ENCODE measurements at places on chromosomes 5 and 9. TPM values are rescaled to one million over a fixed set of nuclear protein-coding genes. Genes with fewer than 3 reads are reported as not detected.

DNA sequence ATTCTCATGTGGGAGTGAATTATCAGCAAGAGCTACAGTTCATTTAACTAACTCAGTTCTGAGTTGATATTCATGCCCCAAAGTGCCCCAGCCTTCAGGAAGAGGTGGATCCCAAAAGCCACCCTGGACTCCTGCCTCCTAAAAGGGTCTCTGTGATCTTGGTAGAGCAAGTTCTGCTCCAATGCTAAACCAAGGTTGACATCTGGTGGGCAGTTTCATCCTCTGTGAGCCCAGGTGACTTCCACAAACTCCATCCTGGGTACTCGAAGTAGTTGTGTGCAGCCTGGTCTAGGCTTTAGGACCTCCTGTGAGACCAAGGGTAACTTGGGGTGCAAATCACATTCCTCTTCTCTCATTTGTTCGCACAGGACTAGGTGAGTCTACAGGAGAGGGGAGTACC, 816.8 kb downstream of the MTRR start:
- DNase-seq: no peak
- H3K4me1 ChIP-seq: no peaks in the 10 kb centered on the region
- H3K27ac ChIP-seq: no peak overlapping the region
- no peaks in the 10 kb centered on the region for H3K36me3 ChIP-seq
- no peak overlapping the region for H3K4me3 ChIP-seq
- no peaks in the 10 kb centered on the region for H3K27me3 ChIP-seq

GRCh38 chr9:135512241-135512603, 9.0 kb upstream of the LCN1 start:
- no peak for DNase-seq
- peaks cover 6% of the 10 kb centered on the region for H3K27me3 ChIP-seq
- peaks cover 28% of the 10 kb centered on the region for H3K4me1 ChIP-seq

DNA sequence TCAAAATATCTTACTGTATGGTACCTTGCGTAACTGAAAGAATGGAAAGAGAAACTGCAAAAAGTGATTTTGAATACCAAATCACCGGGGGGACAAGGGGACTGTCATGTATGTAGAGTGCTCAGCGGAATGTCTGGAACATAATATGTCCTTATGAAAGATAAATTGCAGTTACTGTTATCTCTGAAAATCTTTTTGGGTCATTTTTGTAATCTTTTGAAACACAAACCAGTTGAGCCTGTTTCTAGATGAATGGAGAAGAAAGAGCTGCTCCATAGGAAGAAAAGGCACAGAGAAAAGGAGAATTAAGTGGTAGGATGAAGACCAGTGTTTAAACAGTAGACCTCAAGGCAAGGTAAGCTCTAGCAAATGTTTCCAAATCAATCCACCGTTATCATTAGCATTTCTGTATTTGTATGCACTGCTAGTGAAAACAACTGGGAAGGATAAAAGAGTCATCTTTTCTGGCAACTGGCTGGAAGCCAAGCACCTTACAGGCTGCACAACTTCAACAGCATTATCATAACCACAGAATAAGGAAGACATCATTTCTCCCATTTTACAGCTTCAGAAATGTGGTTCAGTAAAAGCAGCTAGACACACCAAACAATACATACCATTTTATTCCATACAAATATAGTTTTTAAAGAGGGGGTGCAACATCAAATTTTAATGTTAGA, 158.5 kb downstream of the TRPM3 start:
- H3K36me3 ChIP-seq: no peaks in the 10 kb centered on the region
- DNase-seq: no peak

DNA sequence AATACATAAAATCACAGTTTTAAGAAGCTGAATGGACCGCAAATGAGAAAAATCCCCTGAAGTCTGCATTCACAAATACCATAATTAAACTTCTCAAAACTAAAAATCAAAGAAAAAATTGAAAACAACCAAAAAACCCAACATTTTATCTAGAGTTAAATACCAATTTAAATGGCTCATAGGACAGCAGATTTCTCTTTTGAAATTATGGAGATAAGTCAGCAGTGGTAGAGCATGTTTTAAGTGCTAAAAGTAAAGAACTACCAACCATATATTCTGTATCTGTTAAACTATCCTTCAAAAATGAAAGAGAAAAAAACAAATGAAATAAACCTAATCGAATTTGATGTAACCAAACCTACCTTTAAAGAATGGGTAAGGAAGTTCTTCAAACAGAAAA, 862.8 kb downstream of the TAF11L14 start:
- H3K27me3 ChIP-seq: no peaks in the 10 kb centered on the region
- H3K27ac ChIP-seq: no peak overlapping the region
- no peaks in the 10 kb centered on the region for H3K4me1 ChIP-seq

GRCh38 chr5:14668181-14668591, 3.7 kb downstream of the OTULIN start:
- no peak for DNase-seq
- H3K4me3 ChIP-seq: peak overlapping the region; percentile 65
- H3K27me3 ChIP-seq: no peaks in the 10 kb centered on the region
- H3K36me3 ChIP-seq: peaks cover 27% of the 10 kb centered on the region
- H3K27ac ChIP-seq: peak overlapping the region; percentile 74

DNA sequence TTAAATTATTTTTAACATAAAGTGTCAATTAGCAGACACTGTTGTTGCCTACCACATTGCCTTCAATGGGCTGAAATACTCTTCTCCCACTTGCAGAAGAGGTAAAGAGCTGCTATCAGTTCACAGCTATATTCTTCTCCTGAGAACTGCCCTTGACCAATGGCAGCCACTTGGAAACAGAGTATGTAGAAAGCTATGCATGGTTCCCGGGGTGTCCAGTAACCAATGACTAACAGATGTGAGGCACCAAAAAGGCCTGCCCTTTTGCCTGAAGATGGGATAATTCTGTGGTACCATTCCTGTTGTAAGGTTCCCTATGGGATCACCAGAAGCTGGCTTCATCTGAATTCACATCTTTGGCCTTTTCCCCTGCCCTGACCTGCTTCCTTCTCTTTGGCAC, 181.4 kb upstream of the MAP3K1 start:
- H3K27ac ChIP-seq: no peak overlapping the region
- H3K4me1 ChIP-seq: no peaks in the 10 kb centered on the region
- no peak overlapping the region for H3K4me3 ChIP-seq
- peaks cover 15% of the 10 kb centered on the region for H3K27me3 ChIP-seq

DNA sequence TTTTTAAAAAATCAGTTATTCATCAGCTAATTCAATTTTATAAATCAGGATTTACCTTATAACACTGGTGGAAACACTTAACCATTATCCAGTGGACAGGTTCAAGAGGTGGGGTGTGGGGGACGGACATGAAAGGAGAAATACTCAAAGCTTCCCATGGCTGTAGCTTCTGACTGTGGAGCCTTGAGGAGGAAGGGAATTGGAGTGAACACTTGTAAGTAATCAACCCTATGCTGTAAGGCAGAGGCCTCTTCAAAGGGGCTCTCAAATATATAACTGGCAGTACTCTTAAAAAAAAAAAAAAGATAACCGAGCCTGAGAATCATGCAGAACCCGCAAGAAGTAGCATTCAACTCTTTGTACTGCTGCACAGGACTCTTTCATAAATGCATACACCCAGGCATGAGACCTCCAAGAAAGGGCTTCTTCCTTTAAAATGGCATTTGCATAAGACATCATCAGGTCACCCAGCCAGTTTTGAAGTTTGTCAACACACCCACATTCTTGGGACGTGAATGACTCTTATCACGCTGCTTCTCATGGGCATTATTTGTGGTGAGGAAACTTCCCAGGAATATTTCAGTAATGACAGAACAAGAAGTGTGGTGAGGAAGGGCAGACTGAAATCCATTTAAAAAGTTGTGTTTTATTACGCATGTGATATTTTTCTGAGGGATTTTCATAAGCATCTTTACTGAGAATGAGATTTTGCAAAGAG, 8.1 kb downstream of the OSMR start:
- no peak for DNase-seq
- H3K27ac ChIP-seq: no peak overlapping the region
- no peaks in the 10 kb centered on the region for H3K4me1 ChIP-seq
- H3K36me3 ChIP-seq: no peaks in the 10 kb centered on the region

- DNase-seq: no peak
- H3K4me3 ChIP-seq: no peak overlapping the region
- H3K4me1 ChIP-seq: peaks cover 30% of the 10 kb centered on the region
- H3K27me3 ChIP-seq: no peaks in the 10 kb centered on the region
- H3K36me3 ChIP-seq: peaks cover 25% of the 10 kb centered on the region
Observed at GRCh38 chr5:50365426-50366251, 75.4 kb downstream of the EMB start.

DNA sequence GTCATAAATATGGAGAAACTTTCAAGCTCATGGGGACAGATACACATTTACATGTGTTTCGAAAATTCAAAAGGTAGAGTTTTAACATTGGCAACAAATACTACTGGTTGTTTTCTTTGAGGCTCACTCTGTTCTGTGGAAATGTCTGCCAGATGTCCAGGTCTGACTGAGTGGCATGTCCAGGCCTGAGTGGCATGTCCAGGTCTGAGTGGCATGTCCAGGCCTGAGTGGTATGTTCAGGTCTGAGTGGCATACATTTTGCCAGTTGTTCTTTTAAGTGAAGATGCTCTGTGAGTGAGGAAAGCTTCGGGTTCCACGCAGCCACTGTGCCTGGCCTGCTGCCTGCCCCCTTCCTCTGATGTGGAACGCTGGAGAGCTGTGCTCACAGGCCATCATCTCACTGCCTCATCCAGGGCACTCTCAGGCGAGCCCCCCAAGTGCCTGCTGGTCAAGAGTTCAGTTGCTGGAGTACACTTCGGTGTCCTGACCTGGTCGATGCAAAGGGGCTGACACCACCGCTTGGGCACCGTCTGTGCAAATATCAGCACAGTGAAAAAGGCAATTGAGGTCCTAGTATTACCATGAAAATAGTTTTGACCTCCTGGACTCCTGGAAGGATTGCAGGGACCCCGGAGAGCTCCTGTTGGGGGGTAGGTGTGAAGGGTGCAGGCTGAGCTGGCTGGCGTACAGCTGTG, 89.9 kb downstream of the EHMT1 start:
- H3K27me3 ChIP-seq: no peaks in the 10 kb centered on the region
- no peak overlapping the region for H3K4me3 ChIP-seq
- H3K27ac ChIP-seq: no peak overlapping the region
- H3K36me3 ChIP-seq: peaks cover 29% of the 10 kb centered on the region
- H3K4me1 ChIP-seq: peaks cover 15% of the 10 kb centered on the region
- no peak for DNase-seq

DNA sequence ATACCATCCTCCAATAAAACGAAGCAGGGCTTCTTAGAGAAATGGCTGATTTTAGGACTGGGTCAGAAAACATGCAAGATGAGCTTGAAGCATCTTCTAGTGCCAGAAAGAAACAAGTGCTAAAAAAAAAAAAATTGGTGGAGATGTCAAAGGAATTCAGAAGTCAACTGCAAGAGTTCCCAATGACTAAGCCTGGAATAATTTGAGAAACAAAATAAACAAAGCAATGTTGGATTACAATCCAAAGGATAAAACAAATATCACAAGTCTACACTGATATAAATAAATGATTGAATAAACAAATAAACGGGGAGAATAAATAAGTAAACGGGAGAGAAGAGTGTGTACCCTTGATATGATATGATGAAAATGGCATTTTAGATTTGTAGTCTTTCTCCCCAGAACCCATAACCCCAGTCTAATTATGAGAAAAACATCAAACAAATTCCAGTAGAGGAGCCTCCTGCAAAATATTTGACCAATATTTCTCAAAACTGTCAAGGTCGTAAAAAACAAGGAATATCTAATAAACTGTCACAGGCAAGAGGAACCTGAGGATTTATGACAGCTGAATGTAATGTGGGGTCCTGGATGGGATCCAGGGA, 63.5 kb upstream of the CCL21 start:
- no peak overlapping the region for H3K27ac ChIP-seq
- H3K27me3 ChIP-seq: peaks cover 16% of the 10 kb centered on the region
- H3K4me1 ChIP-seq: peaks cover 4% of the 10 kb centered on the region
- H3K4me3 ChIP-seq: no peak overlapping the region

DNA sequence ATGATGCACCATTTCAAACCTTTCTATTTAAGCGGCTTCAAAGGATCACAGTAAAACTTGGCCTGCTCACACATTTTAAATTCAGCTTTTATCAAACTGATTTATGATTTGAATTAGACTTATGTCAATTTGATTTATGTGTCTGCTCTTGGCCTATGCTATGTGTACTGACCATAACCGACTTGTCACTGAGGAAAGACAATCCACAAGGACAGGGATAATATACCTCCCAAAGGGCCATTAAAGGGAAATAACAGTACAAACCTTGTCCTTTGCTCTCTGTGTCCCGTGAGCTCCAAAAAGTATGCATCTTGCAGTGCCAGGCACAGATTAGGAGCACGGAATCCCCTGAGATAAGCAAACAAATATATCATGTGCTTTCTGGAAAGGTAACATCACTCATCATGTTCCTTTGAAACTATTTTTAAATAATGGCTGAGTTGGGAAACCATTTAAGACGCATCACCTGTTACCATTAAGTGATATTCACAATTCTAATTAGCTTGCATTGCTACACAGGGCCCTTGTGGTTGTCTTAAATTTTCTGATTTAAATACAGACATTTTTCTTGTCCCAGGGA, 31.9 kb upstream of the FTMT start:
- H3K27ac ChIP-seq: no peak overlapping the region
- no peaks in the 10 kb centered on the region for H3K36me3 ChIP-seq
- DNase-seq: no peak
- no peak overlapping the region for H3K4me3 ChIP-seq
- H3K27me3 ChIP-seq: no peaks in the 10 kb centered on the region

- no peaks in the 10 kb centered on the region for H3K4me1 ChIP-seq
- DNase-seq: no peak
- no peak overlapping the region for H3K27ac ChIP-seq
- no peaks in the 10 kb centered on the region for H3K27me3 ChIP-seq
- H3K36me3 ChIP-seq: peaks cover 12% of the 10 kb centered on the region
- no peak overlapping the region for H3K4me3 ChIP-seq
Observed at GRCh38 chr5:102959055-102959454, 160.9 kb downstream of the GIN1 start.

- no peak overlapping the region for H3K27ac ChIP-seq
- no peak for DNase-seq
- no peaks in the 10 kb centered on the region for H3K36me3 ChIP-seq
- no peaks in the 10 kb centered on the region for H3K4me1 ChIP-seq
- H3K27me3 ChIP-seq: peaks cover 41% of the 10 kb centered on the region
Observed at GRCh38 chr5:170206216-170206615, 26.6 kb upstream of the C5orf58 start.

GRCh38 chr9:126546036-126546435, 67.7 kb upstream of the LMX1B start:
- H3K27me3 ChIP-seq: peaks cover 8% of the 10 kb centered on the region
- no peaks in the 10 kb centered on the region for H3K4me1 ChIP-seq
- no peak overlapping the region for H3K27ac ChIP-seq
- no peak overlapping the region for H3K4me3 ChIP-seq
- DNase-seq: no peak

- no peaks in the 10 kb centered on the region for H3K36me3 ChIP-seq
- H3K4me1 ChIP-seq: no peaks in the 10 kb centered on the region
- no peak overlapping the region for H3K27ac ChIP-seq
- H3K27me3 ChIP-seq: no peaks in the 10 kb centered on the region
Observed at GRCh38 chr5:61019642-61020041, 74.6 kb downstream of the NDUFAF2 start.

GRCh38 chr9:111870774-111871498, 25.7 kb upstream of the UGCG start:
- no peaks in the 10 kb centered on the region for H3K36me3 ChIP-seq
- H3K27me3 ChIP-seq: peaks cover 30% of the 10 kb centered on the region
- DNase-seq: peak; percentile 6
- H3K4me3 ChIP-seq: no peak overlapping the region
- peaks cover 20% of the 10 kb centered on the region for H3K4me1 ChIP-seq
- peak overlapping the region; percentile 49 for H3K27ac ChIP-seq

Gene TRIO
- 11.4 TPM for total RNA-seq

Gene AP3S1
- 49.7 TPM for total RNA-seq

Gene MARCHF11
- total RNA-seq: not detected

Gene ELOVL7
- total RNA-seq: 0.49 TPM

Gene ABITRAM
- total RNA-seq: 14.7 TPM

Gene SPINK4
- not detected for total RNA-seq

Gene HAVCR1
- total RNA-seq: 2.4 TPM

Gene CDC20B
- not detected for total RNA-seq

Gene HRCT1
- total RNA-seq: not detected

Gene RASEF
- not detected for total RNA-seq

Gene NHP2
- total RNA-seq: 265 TPM

Gene ZNF354C
- 3.5 TPM for total RNA-seq

All from activated T-helper 1 cell treated with anti-CD3 and anti-CD28 coated beads, Interleukin-12 subunit alpha, Interleukin-12 subunit beta, Interleukin-2, Interleukin-4 antibody, amounts not matched to agents 30 ng/mL and 10 ng/mL and 1 ng/mL, durations not matched to agents 14 hours and 24 hours and 36 hours (primary cell).